ENCODE measurements at places on chromosomes 13 and 19.

DNA sequence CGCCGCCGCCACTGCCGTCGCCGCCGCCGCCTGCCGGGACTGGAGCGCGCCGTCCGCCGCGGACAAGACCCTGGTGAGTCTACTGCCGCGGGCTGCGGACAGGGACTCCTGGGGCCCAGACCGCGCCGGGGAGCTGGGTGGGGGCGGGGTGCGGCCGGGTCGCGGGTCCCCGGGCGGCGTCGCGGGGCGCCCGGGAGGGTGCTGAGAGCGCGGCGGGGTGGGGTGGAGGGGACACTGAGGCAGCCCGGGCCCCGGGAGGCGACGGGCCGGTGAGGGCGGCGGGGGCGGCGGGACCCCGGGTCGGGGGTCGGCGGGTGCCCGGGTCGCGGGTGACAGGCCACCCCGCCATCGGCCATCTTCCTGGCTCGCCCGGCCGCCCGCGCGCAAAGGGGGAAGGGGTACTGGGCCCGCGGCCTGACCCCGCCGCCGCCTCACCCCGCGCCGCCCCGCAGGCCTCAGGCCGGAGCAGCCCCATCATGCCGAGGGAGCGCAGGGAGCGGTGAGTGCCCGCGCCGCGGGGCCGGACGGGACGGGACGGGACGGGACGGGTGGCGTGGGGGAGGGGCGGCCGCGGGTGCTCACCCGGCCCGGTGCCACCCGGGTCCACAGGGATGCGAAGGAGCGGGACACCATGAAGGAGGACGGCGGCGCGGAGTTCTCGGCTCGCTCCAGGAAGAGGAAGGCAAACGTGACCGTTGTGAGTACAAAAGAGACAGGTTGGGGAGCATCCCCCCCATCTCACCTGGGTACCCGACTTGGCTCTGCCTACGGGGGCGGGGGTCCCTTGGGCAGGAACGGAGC is 489 bp downstream of the CCNE1 start:
- no peak for DNase-seq

DNA sequence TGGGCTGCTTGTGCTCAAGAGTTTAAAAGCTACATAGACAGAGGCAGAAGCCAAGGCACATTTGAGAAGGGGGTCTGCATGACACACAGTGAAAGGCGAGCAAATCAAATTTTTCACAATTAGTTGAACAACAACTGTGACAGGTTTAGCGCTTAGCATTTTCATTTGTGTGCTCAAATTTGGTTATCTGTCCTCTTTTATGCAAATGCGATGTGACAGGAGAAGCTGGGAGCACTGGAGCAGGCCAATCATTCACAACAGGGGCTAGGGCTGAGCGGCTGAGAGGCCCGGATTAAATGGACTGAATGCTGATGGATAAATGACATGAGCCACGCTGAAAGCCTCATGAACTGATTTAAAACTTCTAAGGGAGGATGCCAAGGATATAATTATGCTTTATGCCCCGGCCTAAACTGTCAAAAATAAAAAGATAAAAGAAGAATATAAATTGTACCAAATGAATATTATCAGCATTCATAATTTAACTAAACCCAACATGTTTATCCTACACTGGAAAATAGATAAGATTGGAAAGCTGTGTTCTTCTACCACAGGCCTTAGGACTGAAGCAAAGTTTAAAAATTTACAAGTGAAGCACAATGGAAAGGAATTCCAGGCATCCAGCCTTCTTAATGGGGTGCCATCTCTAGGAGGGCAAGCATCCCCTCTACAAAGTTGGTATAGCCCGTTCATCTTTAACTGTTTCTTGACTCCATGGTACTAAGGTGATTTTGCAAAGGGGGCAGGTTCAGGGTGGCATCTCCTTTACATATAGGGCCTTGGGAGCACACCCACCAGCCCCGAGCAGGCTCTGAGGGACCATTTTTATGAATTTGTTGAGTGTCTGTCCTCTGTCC is 117.9 kb downstream of the RBM26 start:
- no peak for DNase-seq

DNA sequence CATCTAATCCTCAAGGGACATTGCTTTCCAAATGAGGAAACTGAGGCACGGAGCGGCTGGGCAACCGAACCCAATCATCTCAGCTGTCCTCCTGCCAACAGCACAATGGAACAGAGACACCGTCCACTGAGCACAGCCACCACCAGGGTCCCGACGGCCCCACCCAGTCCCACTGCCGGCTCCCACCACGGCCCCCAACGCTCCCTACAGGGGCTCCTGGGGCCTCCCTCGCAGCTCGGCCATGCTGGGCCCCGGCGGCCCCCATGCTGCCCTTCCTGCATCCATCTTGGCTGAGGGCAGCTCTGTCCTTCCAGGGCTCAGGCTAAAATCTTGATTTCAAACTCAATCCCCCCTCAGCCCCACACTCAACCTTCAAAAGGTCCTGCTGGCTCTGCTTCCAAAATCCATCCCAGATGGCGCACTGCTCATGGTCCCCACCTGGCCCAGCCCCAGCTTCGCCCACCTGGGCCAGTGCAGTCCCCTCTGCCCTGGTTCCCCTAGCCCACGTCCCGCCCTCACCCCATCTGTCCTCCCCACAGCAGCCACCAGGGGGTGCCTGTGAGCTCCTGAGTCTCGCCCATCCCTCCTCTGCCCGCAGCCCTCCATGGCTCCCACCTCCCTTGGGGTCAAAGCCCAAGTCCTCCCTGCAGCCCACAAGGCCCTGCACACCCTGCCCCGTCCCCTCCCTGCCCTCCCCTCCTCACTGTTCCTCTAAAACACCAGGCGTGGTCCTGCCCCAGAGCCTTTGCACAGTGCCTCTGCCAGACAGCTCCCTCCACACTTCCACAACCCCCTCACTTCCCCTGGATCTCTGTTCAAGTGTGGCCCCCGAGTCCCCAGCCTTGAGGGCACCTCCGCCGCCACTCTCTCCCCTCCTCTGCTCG is 7.9 kb downstream of the PIP5K1C start:
- no peak for DNase-seq

DNA sequence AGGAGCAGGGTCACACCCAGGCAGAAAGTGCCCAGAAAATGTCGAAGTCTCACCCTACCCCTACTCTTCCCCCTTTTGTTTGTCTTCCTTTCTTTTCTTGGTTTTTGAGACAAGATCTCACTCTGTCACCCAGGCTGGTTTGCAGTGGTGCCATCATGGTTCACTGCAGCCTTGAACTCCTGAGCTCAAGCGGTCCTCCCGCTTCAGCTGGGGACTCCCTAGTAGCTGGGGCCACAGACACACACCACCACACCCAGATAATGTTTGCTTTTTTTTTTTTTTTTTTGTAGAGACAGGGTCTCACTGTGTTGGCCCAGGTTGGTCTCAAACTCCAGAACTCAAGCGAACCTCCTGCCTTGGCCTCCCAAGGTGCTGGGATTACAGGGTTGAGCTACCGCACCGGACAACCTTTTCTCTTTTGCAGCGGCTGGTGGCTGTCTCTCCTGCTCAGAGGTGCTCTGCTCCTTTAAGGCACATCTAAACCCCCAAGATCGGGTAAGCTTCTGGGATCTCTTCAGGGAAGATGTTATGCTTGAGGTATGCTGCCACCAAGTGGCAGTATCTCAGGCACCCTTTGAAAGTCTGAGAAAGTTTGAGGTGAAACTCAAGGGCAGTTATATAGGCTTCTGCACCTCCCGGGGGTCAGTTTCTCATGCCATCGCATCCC is 22.4 kb upstream of the EBI3 start:
- peak; percentile 47 for DNase-seq

DNA sequence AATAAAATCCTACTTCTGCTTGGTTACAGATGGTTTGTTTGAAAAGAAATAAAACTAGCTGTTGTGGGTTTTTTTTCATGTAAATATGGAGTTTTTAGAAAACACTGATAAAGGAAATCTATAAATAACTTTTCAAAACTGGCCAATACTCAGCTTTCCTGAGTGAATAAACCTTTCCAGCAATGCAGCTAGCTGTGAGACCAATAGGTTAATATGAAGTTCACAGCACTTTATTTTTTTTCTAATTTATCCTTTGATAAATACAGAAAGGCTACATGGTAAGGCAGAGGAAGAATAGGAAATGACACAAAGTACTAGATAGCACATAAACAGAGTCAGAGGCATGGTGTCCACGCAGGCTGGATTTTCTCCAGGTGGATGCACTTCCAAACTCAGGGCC is 154.0 kb downstream of the COG6 start:
- no peak for DNase-seq

- DNase-seq = no peak
These were observed 257.6 kb downstream of the TEX29 start for GRCh38 chr13:111577956-111578605.

GRCh38 chr13:53092931-53093330 is 64.3 kb downstream of the OLFM4 start:
- no peak for DNase-seq

GRCh38 chr19:16274447-16274846 is 50.2 kb upstream of the KLF2 start:
- no peak for DNase-seq

DNA sequence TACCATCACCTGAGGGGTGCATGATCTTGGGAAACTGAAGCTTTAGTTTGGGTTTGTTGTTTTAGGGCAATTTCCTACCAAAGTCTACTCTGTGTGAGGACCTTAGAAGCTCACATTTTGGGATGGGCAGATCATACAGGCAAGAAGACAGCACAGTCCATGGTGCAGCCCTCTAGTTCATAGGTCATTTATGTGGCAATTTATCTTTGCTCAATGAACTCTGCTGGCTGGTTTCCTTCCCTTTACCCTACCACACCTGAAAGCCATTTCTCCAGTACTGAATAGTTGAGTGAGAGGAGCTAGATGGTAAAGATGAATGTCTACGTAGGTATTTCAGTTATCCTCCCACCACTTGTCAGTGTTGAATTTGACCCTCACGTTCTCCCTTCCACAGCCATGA is 87.5 kb upstream of the KLF12 start:
- DNase-seq = no peak

DNA sequence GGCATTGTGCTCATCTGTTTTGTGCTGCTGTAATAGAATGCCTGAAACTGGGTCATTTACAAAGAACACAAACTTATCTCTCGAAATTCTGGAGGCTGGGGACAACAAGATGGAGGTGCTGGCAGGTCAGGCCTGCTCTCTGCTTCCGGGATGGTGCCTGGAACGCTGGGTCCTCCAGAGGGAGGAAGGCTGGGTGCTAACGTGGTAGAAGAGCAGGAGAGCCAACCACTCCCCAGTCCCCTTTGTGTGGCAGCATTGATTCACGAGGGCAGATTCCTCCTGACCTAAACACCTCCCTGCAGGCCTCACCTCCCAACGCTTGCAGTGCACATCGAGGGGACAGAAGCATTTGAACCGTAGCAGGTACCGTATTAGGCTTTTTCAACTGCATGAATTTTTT is 34.1 kb upstream of the TFDP1 start:
- DNase-seq = no peak

DNA sequence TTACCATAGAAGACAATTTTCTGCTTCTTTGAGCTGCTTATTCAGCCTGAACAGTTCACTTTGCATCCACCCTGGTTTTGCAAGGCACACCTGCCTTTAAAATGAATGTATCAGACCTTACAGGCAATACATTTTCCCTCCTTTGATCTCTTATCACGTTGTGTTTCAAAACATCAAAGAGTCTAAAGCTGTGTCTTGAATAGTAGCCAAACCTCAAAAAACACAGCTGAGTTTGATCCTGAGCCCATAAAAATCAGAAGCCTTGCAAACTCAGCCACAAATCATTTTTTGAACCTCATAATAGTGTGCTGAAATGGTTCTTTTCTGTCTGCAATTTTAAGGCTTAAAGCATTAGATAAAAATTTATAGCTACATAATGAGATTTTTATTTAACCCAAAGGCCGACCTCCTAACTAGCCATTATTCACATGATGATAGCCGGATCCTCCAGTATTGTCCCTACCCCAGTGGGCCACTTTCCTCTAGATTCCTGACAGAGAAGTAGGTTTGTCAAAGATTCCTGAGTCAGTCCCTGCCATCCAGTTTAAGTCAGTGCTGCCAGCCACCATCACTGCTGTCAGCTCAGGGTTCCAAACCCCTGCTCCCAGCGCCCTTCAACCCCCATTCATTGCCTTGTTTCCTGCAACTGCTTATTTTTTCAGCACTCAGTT is 71.8 kb downstream of the CAB39L start:
- DNase-seq = peak; percentile 84

DNA sequence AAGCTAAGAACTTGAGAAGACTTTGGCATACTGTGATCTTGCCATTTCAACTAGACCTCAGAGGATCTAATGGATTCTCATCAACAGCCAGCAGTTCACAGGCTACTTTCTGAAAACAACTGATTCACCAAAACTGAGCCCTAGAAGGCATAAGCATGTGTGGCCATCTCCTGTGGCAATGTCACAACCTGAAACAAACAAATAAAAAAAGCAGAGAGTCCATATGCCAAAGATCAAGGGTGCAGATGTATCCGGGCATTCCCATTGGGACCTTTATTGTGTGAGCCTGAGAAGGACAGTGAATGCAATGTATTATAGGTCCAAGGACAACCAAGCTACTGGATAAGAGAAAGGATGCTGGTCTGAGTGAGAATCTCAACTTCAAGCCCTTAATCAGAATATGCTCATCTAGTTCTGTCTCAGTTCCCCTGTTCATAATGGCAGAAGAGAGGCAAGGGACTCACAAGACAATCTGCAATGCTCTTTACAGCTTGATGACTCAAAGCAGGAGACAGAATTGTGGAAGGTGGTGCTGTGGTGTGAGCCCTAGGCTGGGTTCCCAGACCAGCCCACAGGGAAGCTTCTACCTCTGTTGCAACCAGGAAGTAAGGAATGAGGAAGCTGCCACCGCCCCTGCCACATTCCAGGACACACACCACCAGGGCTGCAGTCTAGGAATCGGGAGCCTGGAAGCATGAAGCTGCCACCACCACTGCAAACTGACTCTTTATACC is 133.7 kb downstream of the RAP2A start:
- peak; percentile 63 for DNase-seq

DNA sequence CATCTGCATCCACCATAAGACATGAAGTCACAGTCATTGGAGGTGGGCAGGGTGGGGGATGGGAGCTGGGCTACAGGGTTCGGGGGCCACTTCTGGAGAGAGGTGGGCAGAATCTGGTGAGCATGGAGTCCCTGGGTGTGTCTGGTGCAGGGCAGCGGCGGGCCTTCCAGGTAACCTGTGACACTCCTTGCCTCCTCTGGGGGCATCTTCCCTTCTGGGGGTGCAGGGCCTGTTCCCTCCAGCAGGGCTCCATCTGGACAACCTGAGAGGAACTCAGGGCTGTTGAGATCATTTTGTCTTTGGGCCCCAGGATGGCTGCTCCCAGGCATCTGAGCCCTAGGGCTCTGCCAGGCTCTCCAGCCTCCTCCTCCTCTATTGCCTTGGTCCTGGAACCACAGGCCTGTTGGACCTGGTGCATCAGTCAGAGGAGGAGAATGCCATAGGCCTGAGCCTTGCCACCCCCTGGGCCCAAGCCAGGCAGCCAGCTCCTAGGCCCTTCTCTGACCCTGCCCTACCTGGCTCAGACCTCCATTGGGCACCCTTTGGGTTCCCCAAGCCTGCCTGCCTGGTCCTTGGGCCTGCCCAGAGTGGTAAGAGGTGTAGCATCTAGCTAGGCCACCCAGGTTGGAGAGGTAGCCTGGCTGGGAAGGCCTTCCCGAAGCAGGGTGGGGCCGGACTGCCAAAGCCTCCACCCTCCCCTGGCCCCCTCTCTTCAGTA is 13.4 kb downstream of the LYL1 start:
- peak; percentile 25 for DNase-seq

Data from M059J (cell line).